ENCODE measurements at places on chromosomes 4 and X. TPM values are rescaled to one million over a fixed set of nuclear protein-coding genes. Genes with fewer than 3 reads are reported as not detected.
A peak's percentile ranks its signal among the peaks of the same experiment; 100 is the strongest.

NPY1R gene
- not detected for total RNA-seq

WDFY3 gene
- total RNA-seq = 72.4 TPM

CCSER1 gene
- total RNA-seq = under 0.01 TPM

RAI2 gene
- total RNA-seq = 3.4 TPM

GPRASP1 gene
- 1.4 TPM for total RNA-seq

H2AZ1 gene
- total RNA-seq = 205 TPM

SCML1 gene
- 4.1 TPM for total RNA-seq

ANTXR2 gene
- total RNA-seq = 21.0 TPM

MAGEE2 gene
- not detected for total RNA-seq

FAT1 gene
- 0.60 TPM for total RNA-seq

TSPAN5 gene
- total RNA-seq = 83.9 TPM

GYPE gene
- total RNA-seq = not detected

ALB gene
- not detected for total RNA-seq

DNA sequence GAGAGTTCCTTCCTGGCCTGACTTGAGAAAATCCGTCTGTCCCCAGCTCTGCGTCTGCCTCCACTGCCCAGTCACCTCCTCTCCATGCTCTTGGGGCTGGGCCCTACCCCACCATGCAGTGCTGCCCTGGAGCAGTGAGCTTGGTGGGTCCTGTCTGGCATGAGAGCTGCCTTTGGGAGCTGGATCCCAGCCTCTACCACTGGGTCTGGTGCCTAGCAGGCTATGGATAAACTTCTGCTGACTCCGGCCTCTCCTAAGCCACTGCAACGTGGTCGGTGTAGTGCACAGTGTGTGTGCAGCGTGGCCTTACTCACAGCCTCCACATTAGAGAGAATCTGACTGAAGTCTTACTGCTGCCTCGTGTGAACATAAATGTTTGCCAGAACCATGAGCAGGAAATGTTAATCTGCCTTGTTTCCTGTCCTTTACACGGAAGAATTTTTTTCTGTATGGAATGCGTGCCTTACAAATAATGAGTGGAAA lies 47.6 kb downstream of the HTT start:
- peak; percentile 93 for DNase-seq

- DNase-seq = peak; percentile 19
These were observed 449 bp downstream of the CTPS2 start for GRCh38 chrX:16711893-16712547.

- no peak for DNase-seq
These were observed 368.5 kb upstream of the GRID2 start for GRCh38 chr4:91935217-91935616.

DNA sequence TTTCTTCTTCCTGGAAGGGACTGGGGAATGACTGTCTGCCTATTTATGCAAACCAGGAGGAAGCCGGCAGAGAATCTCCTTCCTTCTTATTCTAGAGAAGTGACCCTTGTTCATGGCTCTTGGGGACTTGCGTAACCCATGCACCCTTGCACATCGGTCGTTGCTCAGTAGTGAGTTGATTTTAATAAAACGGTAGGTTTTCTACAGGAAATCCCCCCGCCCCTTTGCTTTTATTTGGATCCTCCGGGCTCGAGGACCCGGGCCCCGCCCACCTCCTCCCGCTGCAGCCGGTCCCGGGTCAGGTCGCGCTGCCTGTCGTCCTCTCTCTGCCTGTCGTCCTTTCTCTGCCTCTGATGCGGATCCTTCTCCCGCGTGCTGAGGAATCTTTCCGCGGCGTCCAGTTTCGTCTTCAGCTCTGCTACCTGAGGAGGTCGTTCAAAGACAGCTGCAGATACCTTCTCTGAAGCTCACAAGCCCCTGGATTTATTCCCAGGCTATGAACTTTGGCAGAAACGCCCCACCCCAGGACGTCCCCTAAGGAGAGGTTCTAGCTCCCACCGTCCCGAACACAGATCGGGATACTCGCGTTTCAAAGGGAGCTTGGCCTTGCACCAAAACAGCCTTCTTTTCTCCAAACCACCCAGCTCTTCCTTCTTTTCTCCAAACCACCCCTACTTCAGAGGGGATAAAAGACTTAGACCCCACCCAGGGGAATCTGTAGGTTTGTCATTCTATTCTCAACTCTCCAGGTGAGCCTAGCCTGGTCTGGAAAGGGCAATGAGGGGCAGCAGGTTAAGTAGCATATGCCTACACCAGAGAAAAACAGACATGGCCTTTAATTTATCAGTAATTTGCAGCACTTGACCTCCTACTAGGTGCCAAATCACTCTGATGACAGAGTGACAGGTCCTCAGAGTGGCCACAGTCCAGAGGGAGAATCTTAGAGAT lies 7.0 kb downstream of the TNIP3 start:
- DNase-seq = peak; percentile 30

- no peak for DNase-seq
These were observed 76.9 kb downstream of the PAQR3 start for GRCh38 chr4:78862314-78862737.

DNA sequence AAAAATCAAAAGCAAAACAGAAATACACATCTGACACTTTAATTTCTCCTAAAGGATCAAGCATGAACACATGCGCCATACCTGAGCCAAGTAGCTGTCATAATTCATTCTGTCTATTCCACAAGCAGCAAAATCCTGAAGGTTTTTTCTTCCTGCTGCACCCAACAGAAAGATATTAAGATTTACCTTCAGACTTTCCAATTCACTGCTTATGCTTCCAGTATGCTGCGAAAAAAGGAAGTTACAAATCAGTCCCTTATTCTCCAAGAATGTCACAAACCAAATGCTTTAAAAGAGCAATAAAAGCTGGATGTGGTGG lies 29.2 kb upstream of the FGFBP2 start:
- no peak for DNase-seq

DNA sequence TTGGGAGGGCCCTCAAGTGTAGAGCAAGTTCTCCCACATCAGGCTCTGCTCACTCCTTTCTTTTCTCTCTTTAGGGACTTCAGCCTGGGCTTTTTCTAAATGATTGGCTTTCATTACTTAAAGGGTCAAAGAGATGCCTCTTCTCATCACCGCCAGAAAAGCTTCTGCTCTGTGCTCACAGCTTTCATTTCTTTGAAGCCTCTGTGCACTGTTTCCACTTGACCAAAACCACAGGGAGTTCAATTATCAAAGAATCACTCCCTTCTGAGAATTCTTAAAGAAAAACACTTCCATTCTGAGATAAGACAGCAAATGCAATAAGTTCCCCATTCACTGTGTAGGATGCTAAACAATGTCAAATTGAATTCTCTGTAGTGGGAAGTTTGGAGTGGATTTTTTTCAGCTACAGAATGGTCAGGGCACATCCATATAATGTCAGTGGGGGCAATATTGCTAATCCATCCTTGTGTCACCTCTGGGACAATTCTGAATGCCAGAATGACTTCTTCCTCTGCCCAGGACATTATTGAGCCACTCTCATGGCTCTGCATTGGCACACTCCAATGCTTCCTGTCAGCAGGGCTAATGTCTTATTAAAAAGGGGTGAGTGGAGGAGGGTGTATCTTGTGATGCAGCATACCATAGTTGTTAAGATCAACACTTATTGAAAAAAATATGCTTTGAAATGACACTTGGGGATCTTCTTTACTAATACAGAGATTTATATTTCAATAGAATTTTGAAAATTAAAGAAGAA lies 217.6 kb downstream of the SNCA start:
- DNase-seq = no peak

- no peak for DNase-seq
These were observed 352 bp upstream of the MAP3K15 start for GRCh38 chrX:19515615-19516105.

GRCh38 chr4:125350470-125351135 lies 35.8 kb downstream of the FAT4 start:
- no peak for DNase-seq

GRCh38 chr4:5018096-5018495 lies 1.2 kb downstream of the CYTL1 start:
- peak; percentile 30 for DNase-seq

DNA sequence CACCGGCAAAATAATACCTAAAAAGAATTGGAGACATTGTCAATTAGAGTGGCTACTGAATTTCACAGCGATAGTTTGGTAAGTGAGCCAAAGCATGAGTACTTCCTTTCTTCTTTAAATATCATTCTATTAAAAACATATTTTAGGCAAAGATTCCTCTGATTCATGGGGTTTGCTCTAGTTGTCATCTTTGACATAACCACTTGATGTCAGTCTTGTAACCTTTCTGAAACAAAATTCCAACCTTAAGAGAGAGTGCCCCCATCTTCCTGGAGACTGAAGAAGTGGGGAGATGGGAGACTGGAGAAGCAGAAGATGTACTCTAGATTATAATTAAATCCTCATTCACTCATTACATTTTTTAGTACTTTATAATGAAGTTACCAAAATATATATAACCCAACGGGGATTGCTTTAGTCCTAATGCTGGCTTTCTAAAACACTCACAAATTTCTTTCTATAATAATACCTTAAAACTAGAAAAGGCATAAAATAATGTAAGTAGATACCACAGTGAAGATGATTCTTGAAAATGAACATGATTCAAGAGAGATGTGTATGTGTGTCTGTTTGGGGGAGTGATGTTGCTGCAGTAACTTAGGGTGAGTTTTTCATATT lies 96.4 kb downstream of the EMCN start:
- peak; percentile 53 for DNase-seq

- DNase-seq = no peak
These were observed 369.9 kb upstream of the NR3C2 start for GRCh38 chr4:148812101-148812500.

GRCh38 chr4:87425711-87426110 lies 3.3 kb downstream of the NUDT9 start:
- no peak for DNase-seq

GRCh38 chrX:27336466-27337091 lies 126.6 kb downstream of the PPP4R3C start:
- DNase-seq = peak; percentile 30

DNA sequence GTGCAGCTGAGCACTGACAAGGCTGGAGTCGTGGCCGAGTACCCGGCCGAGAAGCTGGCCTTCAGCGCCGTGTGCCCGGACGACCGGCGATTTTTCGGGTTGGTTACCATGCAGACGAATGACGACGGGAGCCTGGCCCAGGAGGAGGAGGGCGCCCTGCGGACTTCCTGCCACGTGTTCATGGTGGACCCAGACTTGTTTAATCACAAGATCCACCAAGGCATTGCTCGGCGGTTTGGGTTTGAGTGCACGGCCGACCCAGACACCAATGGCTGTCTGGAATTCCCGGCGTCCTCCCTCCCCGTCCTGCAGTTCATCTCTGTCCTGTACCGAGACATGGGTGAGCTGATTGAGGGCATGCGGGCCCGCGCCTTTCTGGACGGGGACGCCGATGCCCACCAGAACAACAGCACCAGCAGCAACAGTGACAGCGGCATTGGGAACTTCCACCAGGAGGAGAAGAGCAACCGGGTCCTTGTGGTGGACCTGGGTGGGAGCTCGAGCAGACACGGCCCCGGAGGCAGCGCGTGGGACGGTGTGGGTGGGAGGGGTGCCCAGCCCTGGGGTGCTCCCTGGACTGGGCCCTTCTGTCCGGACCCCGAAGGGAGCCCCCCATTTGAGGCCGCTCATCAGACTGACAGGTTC lies 24.3 kb downstream of the RGS12 start:
- DNase-seq = no peak

GRCh38 chrX:45815441-45815840 lies 614.8 kb upstream of the DIPK2B start:
- no peak for DNase-seq

- no peak for DNase-seq
These were observed 60.9 kb upstream of the SMAD1 start for GRCh38 chr4:145420595-145421214.

DNA sequence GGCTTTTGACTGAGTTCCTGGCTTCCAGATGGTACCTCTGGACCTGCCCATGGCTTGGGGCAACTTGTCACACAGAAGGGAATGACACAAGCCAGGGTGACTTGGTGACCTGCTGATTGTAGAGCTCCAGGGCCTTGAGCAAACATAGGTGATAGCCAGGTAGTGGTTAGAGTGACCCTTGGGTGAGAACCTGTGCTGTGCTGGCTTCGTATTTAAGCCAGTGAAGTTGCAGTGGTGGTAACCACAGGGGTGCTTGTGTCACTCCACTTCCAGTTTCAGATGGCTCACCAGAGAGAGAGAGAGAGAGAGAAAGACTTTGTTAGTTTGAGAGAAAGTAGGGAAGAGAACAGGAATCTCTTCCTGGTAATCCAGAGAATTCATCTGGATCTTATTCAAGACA lies 471.6 kb downstream of the ZIC3 start:
- DNase-seq = no peak

DNA sequence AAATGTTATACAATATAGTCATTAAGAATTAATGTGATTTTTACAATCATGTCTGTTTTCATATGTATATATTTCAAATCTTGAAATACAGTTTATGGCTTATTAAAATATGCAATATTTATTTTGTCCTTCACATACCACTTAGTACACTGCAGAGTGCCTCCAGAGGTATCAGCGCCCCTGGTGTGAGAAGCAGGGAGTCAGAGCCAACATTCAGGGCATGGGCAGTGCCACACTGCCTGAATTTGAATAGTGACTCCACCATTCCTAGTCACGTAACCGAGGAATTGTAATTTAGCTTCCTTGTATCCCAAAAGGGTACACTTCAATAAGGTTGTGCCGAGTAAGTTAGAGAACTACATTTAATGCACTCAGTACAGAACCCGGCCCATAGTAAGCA lies 4.3 kb upstream of the C4orf54 start:
- no peak for DNase-seq

- DNase-seq = peak; percentile 59
These were observed 11.8 kb upstream of the ZNF630 start for GRCh38 chrX:48083212-48083611.

- DNase-seq = no peak
These were observed 241.8 kb downstream of the DTHD1 start for GRCh38 chr4:36523182-36523581.

- no peak for DNase-seq
These were observed 16.8 kb upstream of the HSD17B13 start for GRCh38 chr4:87339440-87339839.

DNA sequence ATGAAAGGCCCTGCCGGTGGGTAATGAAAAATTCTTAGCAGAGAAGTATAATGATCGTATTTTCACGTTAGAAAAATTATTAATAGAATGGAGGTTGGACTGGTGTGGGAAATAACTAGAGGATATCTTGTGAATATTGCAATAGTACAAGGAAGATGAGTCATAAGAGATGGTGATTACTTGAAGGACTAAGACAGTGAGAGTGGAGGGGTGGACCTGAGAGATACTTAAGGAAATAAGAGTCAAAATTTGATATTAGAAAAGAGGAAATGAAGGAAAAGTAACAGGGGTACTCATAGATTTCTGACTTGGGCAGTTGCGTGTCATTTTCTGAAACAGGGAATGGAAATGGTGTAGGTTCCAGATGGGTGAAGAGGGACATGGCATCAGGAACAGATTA lies 1.7 kb upstream of the USP53 start:
- DNase-seq = no peak

DNA sequence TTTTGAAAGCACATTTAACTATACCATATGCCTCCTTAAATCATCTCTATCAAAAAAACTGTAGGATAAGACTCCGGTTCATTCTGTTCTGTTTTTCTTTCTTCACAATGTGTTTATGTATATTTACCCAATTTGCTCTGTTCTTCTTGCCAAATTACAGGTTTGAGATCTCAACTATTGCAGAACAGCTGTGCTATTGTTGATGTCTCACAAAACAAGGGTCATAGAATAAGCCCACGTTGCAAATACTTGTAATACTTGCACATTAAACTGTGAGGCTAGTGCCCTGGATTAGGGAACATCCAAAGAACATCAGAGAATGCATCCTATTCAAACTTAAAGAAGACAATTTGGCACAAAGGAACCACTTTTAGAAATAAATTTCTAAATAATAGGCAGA lies 45.4 kb downstream of the ANTXR2 start:
- DNase-seq = no peak
